ENCODE measurements at places on chromosomes 6 and 20.

DNA sequence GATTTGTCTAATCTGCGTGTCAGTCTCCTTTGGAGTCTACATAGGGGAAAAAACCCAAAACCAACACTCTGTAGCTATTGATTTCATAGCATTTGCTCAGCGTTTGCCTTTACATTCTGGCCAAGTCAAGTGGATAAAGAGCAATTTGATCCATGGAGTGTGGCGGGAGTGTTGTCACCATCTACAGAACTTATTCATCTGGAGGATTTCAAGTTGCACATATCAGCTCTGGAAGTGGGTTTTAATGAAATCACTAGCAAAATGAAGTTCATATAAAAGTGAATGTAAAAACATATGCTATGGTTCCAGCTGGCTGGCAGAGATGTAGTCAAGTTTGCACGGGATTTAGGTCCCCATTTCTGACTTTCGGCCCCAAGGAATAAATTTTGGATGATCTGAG lies 219.7 kb upstream of the SUPT3H start:
- no peak for DNase-seq

- DNase-seq = no peak
Measured at GRCh38 chr6:117666881-117667280, 8.4 kb upstream of the NUS1 start.

DNA sequence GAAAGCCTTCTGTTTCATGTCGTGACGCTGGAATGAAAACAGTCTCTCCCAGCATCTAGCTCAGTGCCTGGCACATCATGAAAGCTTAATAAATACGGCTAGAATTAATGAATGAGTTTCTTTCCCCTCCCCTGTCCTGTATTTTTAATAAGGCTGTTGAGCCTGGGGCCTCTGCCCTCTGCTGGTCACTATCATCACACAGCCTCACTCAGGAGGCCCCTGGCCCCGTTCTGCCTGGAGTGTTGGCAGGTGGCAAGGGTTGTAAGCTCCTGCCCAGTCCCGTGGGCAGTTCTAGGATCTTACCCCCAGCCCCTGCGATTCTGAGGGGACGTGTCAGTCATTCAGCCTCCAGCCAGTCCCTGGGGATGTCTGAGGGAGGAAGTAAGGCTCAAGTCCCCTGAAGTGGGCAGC lies 41.4 kb downstream of the PHACTR3 start:
- no peak for DNase-seq

DNA sequence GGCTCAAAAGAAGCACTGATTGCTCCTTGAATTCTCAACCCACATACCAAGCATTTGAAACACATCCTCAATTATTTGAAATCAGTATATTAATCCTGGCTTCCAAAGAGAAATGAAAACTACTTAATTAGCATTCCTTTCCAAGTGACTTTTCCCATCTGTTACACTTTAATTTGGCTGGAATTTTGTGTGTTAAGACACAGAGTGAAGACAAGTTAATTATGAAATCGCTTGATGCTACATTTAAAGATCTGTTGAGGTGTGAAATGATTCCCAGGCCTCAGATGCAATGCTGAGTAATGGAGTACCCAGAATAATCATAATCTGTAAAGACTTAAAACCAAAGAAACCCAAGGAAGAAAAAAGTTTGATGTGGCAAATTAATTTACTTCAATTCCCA lies 241.4 kb downstream of the ADGB start:
- DNase-seq = no peak

GRCh38 chr6:105087571-105088211 lies 92.1 kb downstream of the POPDC3 start:
- DNase-seq = peak; percentile 62

DNA sequence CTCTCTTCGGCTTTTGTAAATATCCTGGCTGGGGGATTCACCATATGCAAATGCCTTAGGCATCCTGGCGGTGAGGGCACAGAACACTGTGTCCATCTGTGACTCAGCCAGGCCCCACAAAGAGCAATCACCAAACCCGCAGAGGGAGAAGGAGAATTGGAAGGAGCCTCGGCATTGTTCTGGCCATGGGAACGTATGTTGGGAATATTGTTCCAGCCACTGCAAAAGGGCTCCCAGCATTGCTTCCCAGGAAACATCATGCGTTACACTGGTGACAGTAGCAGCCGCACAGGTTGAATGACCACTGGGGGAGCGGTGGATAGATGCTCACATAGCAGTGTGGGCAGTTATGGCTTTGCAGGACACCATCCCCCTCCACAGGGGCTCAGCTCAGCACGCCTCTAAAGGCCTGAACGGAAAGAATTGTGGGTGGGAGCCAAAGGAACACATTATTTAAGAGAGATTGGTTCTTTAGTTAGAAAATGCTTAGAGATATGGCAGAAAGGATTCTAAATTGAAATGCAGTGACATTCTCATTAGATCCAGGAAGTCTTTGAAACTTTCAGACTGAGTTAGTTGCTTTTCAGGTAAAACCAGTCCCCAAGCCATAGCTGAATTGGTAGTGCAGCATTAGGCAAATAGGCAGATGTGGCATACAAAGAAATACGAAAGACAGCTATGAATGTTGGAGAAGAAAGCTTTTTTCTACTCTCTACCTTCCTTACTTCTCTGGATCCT lies 104.3 kb downstream of the RNF144B start:
- no peak for DNase-seq

GRCh38 chr6:2099870-2100269 lies 145.5 kb downstream of the GMDS start:
- no peak for DNase-seq

DNA sequence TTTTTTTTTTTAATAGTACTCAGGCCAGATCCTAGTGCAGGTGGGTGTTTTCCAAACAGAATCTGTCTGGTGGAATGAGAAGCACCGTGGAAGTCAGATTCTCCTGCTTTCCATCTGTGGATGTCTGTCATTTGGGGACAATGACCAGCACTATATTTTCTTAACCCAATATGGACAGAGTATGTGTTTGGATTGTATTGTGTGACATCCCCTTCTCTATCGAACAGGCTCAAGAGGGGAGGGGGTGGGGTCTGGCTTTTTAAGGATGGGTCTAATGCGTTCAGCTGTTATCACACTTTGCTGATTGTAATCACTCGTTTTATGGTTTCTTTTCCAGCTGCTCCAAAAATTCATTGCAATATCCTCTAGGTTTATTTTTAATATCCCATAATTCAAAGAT lies 197.5 kb upstream of the CEP162 start:
- DNase-seq = no peak

DNA sequence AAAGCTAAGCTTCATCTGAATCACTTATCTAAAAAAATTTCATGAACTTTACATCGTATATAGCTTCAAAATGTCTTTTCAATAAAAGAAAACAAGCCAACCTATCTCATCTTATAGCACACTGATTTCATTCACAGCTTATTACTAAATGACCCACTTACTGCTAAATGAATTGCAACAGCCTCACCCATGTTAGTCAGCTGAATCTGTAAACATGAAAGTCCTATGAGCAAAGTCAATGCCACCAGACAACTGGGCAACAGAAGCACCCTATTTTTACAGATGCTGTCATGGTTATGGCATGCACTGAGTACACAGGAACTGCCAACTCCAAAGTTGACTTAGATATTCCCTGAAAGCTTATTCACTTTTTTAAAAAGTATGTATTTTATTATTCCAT lies 41.2 kb upstream of the DST start:
- no peak for DNase-seq

- no peak for DNase-seq
Measured at GRCh38 chr6:139187489-139187888, 52.6 kb downstream of the HECA start.

DNA sequence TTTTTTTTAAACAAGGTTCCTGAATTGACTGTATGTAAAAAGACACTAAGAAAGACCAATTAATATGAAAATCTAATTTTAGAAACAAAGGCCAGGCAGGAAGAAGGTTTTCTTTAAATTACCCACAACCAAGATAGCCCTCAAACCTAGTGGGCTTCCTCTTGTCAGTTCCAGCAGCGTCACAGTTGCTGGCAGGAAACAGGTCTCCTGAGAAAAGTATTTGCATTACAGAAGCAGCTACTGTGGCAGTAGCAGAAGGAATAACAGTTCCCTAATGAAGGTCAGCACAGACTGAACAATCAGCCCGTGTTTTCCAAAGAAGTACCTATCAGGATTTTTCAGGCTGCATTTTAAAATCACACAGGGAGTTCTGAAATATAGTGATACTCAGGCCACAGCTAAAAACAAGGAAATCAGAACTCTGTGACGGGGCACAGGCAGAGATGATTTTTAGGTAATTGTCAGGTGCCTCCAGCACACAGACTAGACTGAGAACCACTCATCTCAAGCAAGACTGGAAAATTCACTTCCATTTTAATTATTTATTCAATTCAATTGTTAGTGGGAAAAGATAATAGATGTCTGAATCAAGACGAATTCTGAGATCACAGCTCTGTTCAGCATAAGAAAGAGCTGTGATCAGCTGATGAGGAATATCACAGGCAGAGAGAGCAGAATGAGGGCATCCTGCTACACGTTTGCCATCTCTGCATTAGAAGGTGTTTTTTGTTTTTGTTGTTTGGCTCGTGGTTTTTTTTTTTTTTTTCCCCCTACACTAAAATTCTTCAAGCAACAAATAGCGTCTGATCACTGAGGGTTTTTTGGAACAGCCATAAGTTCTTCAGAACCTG lies 230.5 kb upstream of the KHDRBS2 start:
- DNase-seq = no peak

DNA sequence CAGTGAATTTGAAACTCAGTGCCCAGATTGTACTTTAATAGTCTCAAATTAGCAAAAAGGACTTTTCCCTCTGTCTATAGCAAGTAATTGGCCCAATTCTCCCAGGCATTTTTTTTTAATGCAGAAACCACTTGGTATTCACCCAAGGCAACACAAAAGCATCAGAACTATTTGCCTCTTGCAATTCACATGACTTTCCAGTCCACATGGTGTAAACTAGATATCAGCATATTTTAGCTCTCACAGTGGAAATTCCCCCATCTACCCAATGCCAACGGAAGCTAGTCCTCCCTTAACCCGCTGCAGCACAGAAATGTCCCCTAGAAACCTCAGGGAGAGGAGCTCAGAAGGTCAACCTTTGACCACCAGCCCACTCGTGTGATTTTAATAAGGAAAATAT lies 103.4 kb upstream of the CDYL start:
- DNase-seq = no peak

GRCh38 chr6:133236932-133237331 lies 4.2 kb upstream of the EYA4 start:
- DNase-seq = no peak

- no peak for DNase-seq
Measured at GRCh38 chr20:25253606-25254275, 5.9 kb downstream of the PYGB start.

GRCh38 chr6:93013054-93013453 lies 406.3 kb downstream of the EPHA7 start:
- DNase-seq = no peak

DNA sequence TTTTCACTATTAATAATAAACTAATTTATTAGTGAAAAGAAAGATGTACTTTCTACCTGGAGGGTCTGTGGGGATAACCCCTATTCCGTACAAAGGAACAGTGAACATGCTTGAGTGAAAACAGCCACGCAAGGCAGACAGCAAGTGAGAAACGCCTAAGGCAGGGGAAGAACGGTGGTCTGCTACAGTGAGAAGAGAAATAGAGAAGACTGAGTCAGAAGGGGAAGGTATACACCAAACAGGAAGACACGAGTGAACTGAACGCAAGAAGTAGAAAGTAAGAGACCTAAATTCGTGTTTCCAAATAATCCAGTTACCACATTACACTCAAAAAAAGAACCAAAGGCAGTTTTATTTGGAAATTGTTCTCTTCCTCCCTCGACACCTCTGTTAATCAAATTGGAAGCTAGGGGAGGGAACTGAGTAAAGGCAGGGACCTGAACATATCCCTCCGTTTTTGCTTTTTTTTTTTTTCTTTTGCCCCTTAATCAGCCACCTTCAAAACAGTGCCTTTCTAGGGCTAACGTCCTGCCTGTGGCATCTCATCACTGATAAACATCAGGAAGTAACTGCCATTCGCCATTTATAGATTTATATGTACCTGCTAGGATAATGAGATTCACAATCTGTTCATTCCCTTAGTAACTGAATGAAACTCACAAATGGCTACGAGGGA lies 48.9 kb downstream of the ATXN1 start:
- no peak for DNase-seq

DNA sequence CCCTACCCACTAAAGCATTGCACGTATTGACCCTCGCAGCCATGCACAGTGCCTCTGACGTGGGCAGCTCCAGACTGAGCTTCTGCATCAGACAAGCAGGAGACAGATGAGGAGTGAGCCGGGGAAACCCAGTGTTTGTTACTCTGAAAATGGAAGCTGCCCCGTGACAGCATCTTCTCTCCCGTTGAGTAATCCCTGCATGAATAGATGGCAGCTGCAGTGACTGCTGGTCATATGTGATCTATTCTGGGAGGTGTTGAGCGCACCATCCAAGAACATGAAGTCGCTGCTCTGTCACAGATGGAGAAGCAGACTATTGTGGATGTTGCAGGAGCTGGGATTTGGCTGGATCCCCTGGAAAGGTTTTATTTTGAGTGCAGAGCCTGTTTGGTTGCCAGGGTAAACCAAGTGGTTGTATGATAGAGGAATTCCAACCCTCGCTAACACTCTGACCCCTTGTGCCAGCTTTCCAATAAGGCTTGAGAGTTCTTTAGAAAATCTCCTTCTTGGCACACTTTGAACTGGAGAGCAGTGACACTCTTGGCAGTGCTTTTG lies 242.2 kb downstream of the NRN1 start:
- peak; percentile 68 for DNase-seq

GRCh38 chr6:6591778-6592465 lies 3.4 kb downstream of the LY86 start:
- DNase-seq = no peak

- DNase-seq = no peak
Measured at GRCh38 chr6:128057946-128058345, 157.1 kb upstream of the THEMIS start.

DNA sequence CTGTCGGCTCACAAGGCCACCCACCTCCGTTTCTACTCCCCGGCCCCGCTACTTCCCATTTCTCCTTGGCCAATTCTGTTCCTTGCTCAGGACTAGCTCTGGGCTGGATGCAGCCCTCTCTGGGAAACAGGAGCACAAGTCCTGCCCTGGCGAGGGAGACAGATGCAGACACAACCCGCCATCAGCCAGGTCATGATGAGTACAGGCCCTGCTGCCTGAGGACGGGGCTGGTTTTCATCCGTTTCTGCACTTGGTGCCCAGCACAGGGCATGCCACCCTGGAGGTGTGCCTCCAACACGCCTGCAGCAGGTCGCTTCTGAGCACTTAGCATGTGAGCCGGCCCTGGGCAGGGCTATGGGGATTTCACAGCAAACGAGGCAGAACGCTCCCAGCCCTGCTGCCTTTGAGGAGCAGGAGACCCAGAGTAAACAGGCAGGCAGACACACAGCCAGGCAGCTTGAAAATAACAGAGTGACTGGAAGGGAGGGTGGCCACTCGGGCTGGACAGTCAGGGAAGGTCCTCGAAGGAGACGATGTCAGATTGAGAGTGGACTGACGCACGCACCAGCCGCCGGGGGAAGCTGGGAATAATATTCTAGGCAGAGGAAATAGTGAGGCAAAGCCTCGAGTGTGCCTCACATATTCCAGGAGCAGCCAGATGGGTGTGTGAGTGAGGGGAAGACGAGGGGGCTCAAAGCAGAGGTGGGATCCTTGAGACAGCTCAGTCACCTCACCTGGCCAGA lies 21.2 kb upstream of the VSTM2L start:
- no peak for DNase-seq
